ENCODE measurements at places on chromosomes 1 and 21.

DNA sequence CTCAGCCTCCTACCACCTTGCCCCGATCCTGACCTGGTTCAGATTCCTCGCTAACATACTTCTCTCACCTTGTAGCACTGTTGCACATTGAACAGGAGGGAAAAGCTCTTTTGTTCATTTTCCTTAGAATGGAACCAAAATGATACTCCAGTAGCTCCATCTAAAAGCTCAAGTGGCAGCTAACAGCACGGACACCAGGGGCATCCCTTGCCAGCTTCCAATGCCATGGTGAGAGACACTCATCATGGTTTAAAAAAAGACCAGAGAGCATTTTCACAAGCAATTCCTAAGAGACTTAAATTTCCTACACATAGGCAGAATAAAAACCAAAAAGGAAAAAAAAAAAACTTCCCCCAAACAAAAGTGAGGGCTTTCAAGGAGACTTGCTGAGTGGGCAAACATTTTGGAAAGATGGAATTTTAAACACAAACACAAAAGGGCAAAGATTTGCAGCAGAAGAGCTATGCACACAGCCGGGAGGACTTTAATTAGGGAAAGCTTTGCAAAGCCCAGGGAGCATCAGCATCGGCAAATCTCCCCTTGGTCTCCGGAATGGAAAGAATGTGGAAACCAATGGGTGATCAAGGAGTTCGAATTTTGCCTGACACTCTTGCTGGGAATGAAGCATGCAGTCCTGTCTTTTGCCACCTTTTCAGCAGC lies 84.3 kb downstream of the CAPZB start:
- no peak for DNase-seq

DNA sequence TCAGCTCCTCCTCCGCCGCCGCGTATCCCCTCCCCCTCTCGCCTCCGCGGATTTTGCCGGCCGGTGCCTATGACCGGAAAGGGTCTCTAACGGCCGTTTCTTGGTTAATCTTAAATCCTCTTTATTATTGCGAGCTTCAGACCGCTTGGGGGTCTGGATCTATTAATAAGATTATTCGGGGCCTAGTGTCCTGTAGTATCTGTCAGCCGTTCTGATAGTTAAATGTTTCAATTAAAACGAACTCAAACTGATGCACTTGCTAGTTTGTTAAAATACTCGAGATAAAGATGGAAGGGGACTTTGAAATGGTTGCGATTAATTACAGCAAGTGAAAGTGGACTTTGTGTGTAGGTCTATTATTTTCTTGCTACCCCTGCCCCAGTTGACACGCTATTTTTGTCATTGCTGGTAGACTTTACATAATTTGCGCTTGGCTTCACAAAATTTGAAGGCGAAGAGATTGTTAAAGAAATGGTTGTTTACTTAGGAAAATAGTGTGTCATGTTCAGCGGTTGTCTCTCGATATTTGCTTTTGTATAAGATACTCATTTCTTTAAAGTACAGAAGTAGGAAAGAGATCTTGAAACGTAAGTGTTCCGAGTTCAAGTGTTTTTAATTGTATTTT lies 779 bp downstream of the SON start:
- no peak for DNase-seq

DNA sequence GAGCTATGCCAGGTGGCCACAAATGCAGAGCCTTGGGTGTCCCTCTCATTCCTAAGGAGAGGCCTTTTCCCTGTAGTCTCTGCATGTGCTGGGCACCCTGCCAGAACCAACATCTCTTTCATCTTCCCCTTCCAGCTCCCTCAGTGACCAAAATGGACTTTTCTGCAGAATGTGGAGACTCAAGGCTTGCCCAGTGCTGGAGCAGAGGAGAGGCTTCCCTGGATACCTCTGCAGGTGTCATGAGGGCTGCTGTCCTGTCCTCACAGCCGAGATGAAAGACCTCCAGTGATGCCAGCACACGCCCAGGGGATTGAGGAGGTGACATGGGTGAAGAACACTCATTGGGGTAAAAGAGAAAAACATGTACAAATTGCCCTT lies 347.0 kb upstream of the AJAP1 start:
- peak; percentile 24 for DNase-seq

GRCh38 chr1:66312271-66312990 lies 221.5 kb upstream of the SGIP1 start:
- DNase-seq: no peak

DNA sequence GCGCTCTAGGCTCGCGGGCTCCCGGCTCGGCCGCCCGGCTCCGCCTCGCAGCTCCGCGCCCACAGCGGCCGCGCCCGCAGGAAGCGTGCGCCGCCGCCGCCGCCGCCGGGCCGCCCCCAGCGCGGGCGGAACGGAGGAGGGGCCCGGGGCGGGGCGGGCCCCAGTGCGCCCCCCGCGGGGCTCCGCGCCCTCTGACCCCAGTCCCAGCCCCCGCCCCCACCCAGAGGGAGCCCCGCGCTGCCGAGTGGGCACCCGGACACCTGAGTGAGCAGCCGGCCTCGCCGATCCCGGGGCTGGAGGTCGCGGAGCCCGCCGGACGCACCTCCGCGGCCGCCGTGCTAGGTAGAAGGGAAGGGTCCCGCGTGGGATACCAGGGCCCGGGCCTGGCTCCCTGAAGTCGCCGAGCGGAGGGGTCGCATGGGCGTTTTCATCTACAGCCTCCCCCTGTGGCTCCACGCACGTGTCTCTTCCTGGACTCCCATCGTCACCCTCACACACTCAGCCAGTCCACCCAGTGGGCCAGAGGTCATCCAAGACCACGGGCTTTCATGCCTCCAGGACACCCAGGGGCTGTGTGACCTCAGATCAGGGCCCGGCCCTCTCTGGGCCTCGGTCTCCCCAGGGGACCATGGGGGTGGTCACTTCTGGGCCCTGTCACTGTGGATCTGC lies at the start of gene SDC3:
Gene SDC3, minus strand, starts transcription at position 63 of the 669 bp plus-strand sequence. CDS start 172 bp downstream, outside the sequence.
- DNase-seq: peak; percentile 77

- DNase-seq: no peak
These were observed 6.2 kb downstream of the PROX1 start for GRCh38 chr1:213993929-213994328.

GRCh38 chr1:33656467-33657005 lies 184.1 kb downstream of the ZSCAN20 start:
- no peak for DNase-seq

DNA sequence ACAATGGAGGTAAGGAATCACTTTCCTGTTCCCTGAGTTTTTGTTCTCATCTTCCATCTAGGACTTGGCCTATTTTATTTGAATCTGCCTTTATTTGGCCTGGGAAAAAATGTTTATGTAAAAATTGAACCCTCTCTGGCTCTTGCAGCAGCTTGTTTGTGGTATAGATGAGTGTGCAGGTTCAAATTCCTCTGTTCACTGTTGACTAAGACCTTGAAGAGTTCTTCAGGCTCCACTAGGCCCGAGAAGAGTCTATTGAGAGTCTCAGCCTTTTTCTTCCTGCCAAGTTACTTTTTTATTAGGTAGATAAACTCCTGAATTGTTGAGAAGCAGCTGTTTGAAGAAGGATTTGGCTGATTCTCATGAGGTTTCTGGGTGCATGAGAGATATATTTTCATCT lies 248.8 kb upstream of the ADGRL2 start:
- DNase-seq: no peak

GRCh38 chr1:59194621-59195020 lies 102.3 kb upstream of the FGGY start:
- no peak for DNase-seq

GRCh38 chr1:116874733-116875249 lies 34.9 kb upstream of the PTGFRN start:
- DNase-seq: no peak

DNA sequence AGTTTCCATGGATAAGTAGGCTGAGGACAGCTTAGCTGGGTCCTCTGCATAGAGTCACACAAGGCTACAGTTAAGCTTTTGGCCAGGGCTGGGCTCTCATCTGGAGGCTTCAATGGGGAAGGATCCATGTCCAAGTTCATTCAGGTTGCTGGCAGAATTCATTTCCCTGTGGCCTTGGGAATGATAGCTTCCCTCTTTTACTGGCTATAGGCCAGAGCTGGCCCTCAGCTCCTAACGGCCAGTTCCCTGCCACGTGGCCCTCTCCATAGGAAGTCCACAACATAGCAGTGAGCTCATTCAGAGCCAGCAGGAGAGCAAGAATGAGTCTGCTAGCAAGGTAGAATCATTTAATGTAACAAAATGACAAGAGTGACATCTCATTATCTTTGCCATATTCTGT lies 15.1 kb upstream of the PODN start:
- DNase-seq: no peak

DNA sequence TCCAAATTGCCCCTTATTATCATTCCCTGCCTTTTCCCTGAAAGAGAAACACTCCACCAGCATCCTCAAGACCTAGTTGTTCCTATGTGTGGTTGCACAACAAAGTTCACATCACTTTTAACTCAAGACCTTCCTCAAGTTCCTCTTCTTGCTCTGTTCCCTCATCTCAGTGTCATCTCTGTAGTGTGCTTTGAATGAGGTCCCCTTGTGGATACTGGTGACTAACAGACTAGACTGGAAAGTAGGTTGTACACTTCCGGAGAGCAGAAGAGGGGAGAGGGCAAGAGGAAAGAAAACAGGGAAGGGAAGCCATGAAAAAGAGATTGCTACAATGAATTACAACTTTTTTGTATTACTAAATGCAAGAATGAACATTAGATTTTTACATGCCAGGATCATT lies 853.8 kb downstream of the USP25 start:
- no peak for DNase-seq

DNA sequence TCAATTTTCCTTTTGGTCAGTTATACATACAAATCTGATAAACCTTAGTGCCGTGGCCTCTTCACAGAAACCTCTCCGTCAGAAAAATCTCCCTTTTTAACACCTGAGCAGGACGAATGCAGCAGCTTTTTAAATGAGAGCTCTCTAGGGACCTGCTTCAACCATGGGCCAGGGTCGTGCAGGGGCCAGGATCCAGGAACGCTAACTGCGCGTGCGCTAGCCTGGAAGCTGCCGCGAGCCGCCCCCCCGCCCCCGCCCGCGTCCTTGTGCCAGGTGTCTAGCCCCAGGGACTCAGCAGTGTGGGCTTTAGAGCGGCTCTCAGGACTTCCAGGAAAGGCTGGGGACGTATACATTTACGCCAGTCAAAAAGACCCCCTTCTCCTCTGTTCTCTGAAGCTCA lies 136.8 kb upstream of the FMN2 start:
- no peak for DNase-seq

DNA sequence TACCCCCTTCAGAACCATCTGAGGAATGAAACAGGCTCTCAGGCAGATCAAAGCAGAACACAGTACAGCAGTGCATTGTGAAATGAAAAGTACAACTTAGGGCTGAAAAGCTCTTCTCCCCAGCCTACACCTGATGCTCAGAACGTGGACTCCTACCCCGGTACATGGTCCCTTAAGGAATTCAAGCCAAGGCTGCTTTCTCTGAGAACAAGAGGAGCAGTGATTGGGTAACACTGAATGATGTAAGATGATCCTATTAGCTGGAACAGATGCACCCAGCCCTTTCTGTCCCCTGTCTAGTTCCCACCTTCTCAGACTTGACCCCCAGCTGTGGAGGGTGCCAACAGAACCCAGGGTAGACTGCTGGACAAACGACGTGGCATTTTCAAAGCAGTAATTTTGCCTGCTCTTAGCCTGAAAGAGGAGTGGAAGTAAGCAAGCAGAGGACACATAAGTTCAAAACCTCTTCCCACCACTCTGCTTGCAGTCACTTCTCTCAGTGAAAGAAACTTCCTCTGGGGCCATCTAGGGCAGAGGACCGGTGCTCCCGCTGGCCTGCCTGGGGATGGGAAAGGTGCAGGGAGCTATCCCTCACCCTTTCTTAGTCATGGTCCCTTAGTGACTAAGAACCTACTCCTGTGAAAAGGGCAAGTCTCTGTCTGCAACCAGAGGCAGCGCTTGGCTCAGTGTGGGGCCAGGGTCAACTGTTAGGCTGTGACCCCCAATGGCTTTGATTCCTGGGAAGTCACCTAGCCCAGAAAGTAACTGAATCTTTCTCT lies 72.7 kb downstream of the TRABD2B start:
- no peak for DNase-seq

- no peak for DNase-seq
These were observed 117.7 kb upstream of the SGIP1 start for GRCh38 chr1:66416295-66416694.

GRCh38 chr1:116166655-116167054 lies 55.5 kb downstream of the MAB21L3 start:
- DNase-seq: no peak

DNA sequence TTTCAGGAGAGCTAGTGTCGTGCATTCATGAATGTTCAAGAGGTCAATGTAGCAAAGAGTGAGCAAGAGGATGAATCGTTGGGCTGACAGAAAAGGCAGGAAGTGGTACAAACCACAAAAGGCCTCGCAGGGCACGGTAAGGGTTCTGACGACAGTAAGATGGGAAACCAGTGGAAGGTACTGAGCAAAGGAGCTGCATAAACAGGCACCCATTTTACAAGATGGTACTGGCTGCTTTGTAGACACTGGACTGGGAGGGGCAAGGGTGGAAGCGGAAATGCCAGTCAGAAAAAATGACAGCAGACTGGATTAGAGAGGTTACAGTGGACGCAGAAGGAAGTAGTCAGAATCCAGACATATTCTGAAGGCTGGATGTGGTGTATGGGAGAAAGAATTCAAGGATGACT lies 123.5 kb downstream of the PTPN14 start:
- DNase-seq: no peak

GRCh38 chr21:38325216-38325615 lies 68.4 kb downstream of the KCNJ15 start:
- no peak for DNase-seq

GRCh38 chr1:229410692-229411433 lies 23.0 kb downstream of the ACTA1 start:
- peak; percentile 85 for DNase-seq

DNA sequence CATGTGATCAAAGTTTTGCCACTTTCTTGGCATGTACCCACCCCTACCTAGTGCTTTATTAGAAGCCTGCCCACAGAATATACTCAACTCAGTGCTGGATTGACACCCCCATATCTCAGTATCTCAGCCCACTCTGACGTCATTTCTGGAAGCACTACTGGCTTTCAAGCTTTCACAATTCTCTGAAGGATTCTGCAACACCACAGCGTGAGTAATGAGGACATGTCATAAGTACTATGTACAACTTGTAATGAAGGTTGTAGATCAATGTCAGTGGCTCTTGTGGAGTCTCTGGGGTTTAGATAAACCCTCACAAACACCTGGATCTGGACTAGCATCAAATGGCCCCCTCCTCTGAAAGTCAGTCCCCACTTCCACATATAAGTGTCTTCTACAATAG lies 57.2 kb downstream of the TNFSF4 start:
- DNase-seq: no peak

DNA sequence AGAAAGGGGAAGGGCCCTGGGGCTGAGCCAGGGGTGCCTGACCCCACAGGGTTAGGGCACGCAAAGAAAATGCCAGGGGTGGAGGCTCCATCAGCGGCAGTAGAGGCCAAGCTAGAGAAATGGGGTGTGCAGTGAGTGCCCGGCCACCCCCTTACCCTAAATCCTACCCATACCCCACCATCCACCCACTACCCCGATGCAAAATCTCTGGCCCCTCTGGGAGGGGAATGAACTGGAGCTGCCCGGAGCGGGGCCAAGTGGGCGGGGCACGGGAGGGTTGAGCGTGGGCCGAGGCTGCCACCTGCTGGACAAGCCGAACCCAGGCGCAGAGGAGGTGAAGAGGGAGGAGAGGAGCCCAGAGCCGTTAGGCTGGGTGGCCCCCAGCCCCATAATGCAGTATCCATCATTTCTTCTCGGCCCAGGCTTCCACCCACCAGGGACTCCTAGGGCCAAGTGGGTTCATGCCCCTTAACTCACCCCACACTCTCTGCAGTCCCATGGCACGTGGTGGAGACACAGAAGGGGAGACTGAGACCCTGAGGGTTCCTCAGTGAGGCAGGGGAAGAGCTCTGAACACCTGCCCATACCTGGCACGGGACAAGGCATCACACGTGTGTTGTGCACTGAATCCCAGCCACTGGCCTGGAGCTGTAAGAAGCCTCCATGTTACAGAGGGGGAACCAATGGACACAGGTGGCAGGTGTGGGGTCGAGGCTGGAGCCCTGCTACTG lies 1.4 kb upstream of the C1QC start:
- DNase-seq: peak; percentile 81
